Osteocyte (in vitro differentiated cells): ENCODE measurements at places on chromosomes 16 and 17. TPM values are rescaled to one million over a fixed set of nuclear protein-coding genes. Genes with fewer than 3 reads are reported as not detected.

DNA sequence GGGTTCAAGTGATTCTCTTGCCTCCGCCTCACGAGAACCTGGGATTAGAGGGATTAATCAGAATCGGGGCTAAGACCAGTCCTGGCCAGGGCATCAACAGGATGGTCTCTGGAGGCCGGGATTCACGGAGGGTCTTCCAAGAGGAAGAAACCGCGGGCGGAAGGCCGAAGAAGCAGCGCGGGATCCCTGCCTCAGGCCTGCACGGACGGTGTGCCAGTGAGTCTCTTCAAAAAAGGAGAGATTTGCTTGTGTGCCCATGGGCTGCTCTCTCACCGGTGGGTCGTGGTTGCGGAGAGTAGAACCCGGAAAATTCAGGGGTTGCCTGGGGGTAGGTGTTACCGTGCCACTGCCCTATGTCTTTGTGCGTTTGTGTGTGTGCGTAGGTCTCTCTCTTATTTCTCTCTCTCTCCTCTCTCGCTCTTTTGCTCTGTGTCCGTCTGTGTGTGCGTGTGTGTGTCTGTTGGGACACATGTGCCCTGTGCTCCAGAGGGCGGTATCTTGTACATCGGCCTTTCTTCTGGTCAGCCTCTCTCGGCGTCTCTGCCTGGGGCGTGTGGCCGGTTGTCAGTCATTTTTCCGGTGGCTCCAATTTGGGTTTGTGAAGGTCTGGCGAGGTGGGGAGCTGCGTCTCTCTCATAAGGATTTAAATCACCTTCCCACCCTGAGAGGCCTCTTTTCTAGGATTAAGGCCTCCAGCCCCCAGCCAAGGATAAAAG is 613.2 kb downstream of the KCNJ18 start:
- H3K36me3 ChIP-seq: no peaks in the 10 kb centered on the region
- no peak overlapping the region for H3K27ac ChIP-seq
- no peak for DNase-seq
- no peaks in the 10 kb centered on the region for H3K4me1 ChIP-seq

DNA sequence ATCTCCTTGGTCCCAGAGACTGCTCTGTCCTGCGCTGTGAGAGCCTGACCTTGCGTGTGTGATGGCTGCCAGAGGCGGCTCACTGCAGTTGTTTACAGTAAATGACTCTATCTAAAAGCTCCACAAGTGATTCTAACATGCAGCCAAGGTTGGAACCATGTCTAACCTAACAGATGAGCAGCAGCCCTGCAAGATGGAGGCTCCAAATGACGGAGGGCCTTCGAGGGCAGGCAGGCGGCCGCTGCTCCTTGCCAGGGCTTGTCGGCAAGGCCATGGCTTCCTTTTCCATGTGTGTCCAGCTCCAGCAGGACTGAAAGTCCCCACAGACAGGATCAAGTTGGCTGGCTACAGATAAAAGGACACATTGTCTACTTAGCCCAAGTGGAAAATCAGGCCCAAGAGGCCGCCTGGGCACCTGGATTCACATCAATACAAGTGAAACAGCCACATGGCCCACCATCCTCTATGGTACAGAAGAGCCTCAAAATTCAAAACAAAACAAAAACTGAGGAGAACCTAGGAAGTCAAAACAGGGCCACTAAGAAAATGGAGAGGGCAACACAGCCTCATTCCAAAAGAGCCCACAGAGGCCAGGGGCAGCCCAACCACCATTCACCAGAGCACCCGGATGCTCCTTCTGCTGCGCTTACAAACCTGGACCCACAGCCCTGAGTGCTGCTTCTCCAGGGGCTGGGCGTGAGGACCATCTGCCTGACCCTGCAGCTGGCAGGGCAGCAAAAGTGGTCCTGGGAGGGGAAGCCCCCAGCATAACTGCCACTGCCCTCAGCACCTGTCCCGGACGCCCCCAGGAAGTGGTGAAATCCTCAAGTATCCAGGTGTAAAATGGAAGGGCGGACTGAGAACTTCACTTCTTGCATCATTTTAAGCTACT is 65.0 kb downstream of the AMFR start:
- no peak overlapping the region for H3K4me3 ChIP-seq
- H3K36me3 ChIP-seq: peaks cover 21% of the 10 kb centered on the region
- H3K27me3 ChIP-seq: no peaks in the 10 kb centered on the region
- no peak for DNase-seq
- peaks cover 35% of the 10 kb centered on the region for H3K4me1 ChIP-seq

DNA sequence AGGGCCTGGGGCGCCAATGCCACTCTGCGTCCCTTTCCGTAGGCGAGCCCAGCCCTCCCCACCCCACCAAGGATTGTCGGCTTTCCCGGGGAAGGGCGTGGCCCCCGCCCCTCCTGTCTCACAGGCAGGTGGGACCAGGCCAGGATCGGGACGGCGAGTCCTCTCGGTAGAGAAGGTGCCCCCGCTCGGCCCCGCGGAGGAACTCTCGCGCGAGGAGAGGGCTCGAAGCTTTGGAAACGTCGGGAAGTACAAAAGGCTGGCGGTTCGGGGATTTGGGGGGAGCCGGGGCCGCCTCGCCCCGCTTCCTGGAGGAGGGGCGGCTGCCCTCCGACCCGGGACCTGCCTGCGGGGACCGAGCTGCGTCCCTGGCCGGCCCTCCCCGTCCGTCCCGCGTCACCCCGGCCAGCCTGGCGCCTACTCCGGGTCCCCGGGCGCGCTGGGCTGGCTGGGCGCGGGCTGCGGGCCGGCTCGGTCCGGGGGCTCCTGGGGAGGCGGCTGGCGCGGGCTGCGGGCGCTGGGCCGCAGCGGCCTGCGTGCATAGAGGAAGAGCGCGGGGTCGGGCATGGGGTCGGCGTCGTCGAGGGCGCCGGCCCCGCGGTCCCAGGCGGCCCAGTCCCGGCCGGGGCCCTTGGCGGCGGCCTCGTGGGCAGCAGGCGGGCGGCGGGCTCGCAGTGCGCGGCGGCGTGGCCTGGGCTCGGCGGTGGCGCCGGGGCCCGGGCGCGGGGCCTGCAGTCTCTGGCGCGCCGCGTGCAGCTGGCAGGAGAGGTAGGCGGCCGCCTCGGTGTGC is 12.6 kb upstream of the CLUH start:
- no peaks in the 10 kb centered on the region for H3K36me3 ChIP-seq
- H3K4me1 ChIP-seq: peaks cover 7% of the 10 kb centered on the region
- peaks cover 22% of the 10 kb centered on the region for H3K27me3 ChIP-seq
- H3K4me3 ChIP-seq: peak overlapping the region; percentile 55
- H3K27ac ChIP-seq: no peak overlapping the region

- H3K4me1 ChIP-seq: peaks cover 18% of the 10 kb centered on the region
- H3K36me3 ChIP-seq: peaks cover 16% of the 10 kb centered on the region
- no peak for DNase-seq
- H3K4me3 ChIP-seq: no peak overlapping the region
Measured at GRCh38 chr17:45274033-45274432, 12.1 kb upstream of the SPATA32 start.

GRCh38 chr17:47719411-47720152 is 13.5 kb upstream of the TBX21 start:
- DNase-seq: no peak
- H3K36me3 ChIP-seq: no peaks in the 10 kb centered on the region
- H3K27me3 ChIP-seq: peaks cover 39% of the 10 kb centered on the region

GRCh38 chr16:88706965-88707826 is 893 bp downstream of the CTU2 start:
- H3K27me3 ChIP-seq: no peaks in the 10 kb centered on the region
- peak overlapping the region; percentile 74 for H3K4me3 ChIP-seq
- peaks cover 26% of the 10 kb centered on the region for H3K4me1 ChIP-seq
- no peak for DNase-seq
- H3K27ac ChIP-seq: peak overlapping the region; percentile 25

DNA sequence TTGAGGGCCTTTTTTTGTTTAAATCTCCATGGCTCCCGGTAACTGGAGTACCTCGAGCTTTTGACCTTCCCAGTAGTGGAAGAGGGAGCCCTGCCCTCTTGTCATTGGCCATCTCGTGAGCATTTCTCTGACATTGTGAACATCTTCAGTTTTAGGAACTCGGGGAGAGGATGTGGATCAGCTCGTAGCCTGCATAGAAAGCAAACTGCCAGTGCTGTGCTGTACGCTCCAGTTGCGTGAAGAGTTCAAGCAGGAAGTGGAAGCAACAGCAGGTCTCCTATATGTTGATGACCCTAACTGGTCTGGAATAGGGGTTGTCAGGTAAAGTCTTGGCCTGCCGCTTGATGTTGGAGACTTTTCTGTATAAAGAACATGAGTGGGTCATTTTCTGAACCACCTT is 24.3 kb downstream of the NTAN1 start:
- peaks cover 65% of the 10 kb centered on the region for H3K36me3 ChIP-seq
- peak overlapping the region; percentile 5 for H3K27ac ChIP-seq
- peaks cover 15% of the 10 kb centered on the region for H3K4me1 ChIP-seq
- no peaks in the 10 kb centered on the region for H3K27me3 ChIP-seq

DNA sequence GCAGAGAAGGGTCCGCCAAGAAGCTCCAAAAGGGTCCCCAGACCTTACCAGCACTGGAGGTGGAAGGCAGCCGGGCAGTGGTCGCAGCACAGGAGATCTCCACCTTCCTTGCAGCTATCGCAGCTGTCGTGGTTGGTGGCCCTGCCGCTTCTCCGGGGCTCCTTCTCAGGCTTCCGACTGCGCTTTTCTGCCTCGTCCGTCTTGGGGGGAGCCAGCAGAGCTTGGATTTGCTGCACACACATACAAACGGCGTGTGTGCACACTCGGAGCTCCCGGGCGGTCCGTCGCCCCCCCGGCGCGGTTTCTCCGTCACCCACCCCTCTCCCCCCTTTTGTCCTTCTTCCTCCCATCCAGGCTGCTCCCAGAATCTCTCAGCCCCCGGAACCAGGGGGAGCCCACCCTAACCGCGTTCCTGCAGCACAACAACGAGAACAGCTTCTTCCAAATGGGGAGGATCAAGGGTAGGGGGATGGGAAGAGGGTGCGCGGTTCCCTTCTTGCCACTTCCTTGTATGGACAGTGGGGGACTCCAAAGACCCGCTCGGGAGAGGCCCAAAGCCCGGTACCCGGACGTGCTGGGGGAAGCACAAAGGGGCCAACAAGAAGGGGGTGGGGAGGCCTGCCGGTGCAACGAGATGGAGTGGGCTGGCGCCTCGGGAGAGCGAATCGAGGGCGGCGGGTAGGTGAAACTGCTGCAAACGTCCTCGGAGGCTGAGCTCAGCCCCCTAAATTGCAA is 1.1 kb downstream of the PHF12 start:
- no peaks in the 10 kb centered on the region for H3K27me3 ChIP-seq
- peak overlapping the region; percentile 90 for H3K27ac ChIP-seq
- H3K36me3 ChIP-seq: peaks cover 4% of the 10 kb centered on the region
- no peak for DNase-seq

- no peaks in the 10 kb centered on the region for H3K27me3 ChIP-seq
- H3K4me3 ChIP-seq: no peak overlapping the region
- no peak for DNase-seq
Measured at GRCh38 chr17:45088741-45089140, 27.6 kb downstream of the NMT1 start.

DNA sequence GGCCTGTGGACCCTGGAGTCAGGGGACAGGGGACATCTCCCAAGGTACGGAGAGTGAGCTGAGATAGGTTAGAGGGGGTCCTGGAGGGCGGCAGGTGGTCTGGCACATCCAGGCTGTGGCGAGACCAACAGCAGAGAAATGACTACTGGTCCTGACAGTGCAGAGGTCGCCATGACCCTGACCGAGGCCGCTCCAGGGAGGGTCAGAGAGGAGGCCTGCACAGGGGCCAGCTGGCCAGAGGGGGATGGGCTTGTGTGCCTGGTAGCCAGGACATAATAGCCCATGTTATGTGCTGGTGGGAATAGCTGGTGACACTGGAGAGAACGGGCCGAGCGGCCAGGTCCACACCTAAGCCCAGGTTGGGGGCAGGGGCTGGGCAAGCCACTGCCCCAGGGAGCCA is 40.6 kb upstream of the ZC3H18 start:
- H3K4me3 ChIP-seq: no peak overlapping the region
- H3K27me3 ChIP-seq: no peaks in the 10 kb centered on the region
- peaks cover 1% of the 10 kb centered on the region for H3K4me1 ChIP-seq
- no peak for DNase-seq

- peak; percentile 83 for DNase-seq
- peaks cover 5% of the 10 kb centered on the region for H3K36me3 ChIP-seq
- no peaks in the 10 kb centered on the region for H3K27me3 ChIP-seq
- H3K4me1 ChIP-seq: peaks cover 14% of the 10 kb centered on the region
- no peak overlapping the region for H3K4me3 ChIP-seq
Measured at GRCh38 chr17:2982854-2983253, 80.6 kb downstream of the OR1D5 start.

Gene C17orf100
- total RNA-seq: 3.1 and 3.2 TPM in 2 replicates

Gene SLC6A2
- total RNA-seq: not detected in 2 replicates

Gene CD300LF
- total RNA-seq: not detected in 2 replicates

Gene COX4I1
- 456 and 476 TPM in 2 replicates for total RNA-seq

Gene SDK2
- total RNA-seq: 16.5 and 19.4 TPM in 2 replicates
